ENCODE measurements at places on chromosomes 7 and 10.

GRCh38 chr7:18191862-18192625 lies 164.4 kb upstream of the PRPS1L1 start:
- no peak for DNase-seq

GRCh38 chr10:91762878-91763277 lies 35.3 kb upstream of the TNKS2 start:
- no peak for DNase-seq

GRCh38 chr10:5494611-5495010 lies 4.8 kb downstream of the CALML5 start:
- no peak for DNase-seq

GRCh38 chr10:29451946-29452345 lies 163.1 kb downstream of the LYZL1 start:
- DNase-seq: no peak

Measured in suppressor macrophage treated with lipopolysaccharide for 1 hour (primary cell).